ENCODE measurements at places on chromosomes 16 and 17.

- no peak for DNase-seq
Measured at GRCh38 chr16:13791095-13791494, 128.9 kb upstream of the ERCC4 start.

- peak; percentile 7 for DNase-seq
Measured at GRCh38 chr17:37405955-37406634, 541 bp downstream of the ACACA start.

- no peak for DNase-seq
Measured at GRCh38 chr17:8338753-8339140, 893 bp upstream of the ODF4 start.

- DNase-seq = no peak
Measured at GRCh38 chr17:14303343-14304221, 2.7 kb downstream of the HS3ST3B1 start.

DNA sequence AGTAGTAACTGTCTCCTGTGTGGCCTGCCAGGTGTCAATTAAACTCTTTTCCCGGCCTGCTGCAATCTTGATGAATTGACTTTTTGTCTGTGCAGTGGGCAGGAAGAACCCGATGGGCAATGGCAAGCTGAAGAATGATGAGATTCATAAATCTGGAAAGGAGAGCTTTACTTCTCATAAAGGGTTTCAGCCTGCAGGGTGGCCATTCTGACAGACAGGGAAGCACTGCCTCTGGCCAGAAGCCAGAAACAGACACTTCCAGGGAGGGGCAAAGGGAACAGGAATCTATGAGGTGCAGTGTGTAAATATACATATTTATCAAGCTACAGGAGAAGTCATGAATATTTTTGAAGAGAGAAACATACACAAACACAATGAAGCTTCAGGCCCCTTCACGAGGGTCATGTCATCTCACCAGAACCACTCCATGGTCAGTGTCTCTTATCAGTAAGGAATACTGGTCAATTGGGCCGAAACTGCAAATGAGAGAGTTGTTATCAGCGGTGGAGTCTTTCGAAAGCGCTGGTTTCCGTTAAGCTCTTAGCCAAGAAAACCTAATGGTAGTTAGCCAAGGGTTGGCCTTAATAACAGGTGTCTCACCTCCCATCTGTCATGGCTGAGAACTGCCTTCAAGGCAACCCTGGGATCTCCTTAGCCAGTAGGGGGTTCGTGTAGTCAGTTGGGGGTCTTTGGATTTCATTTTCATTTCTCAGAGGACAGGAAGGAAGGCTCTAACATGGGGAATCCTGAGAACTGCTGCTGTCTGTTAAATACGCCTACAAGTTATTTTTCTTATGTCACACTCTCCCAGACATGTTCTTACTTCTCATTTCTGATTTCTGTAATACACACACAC lies 1.2 kb upstream of the NARF start:
- no peak for DNase-seq

Measured in cerebellar nuclear complex (tissue), 1 donor.